T-helper 9 cell (primary cell): ENCODE measurements at places on chromosomes 13 and 19.

DNA sequence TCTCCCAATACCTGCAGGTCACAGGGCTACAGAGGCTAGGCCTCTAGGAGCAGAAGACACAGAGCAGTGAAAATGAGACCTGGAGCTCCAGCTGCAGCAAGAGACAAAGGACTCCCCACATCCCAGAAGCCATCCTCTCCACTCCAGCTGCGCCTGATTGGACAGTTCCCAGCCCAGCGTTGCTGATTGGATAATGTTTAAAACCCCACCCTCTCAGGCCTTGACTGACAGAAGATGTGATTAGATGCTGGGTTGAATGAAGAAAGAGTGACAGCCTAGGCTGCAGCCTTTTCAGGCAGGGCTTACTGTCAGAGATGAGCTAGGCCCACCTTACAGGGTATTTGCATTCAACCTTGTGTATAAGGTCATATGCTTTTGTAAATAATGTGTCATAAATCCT lies 59.4 kb downstream of the ZNF708 start:
- no peak for DNase-seq

DNA sequence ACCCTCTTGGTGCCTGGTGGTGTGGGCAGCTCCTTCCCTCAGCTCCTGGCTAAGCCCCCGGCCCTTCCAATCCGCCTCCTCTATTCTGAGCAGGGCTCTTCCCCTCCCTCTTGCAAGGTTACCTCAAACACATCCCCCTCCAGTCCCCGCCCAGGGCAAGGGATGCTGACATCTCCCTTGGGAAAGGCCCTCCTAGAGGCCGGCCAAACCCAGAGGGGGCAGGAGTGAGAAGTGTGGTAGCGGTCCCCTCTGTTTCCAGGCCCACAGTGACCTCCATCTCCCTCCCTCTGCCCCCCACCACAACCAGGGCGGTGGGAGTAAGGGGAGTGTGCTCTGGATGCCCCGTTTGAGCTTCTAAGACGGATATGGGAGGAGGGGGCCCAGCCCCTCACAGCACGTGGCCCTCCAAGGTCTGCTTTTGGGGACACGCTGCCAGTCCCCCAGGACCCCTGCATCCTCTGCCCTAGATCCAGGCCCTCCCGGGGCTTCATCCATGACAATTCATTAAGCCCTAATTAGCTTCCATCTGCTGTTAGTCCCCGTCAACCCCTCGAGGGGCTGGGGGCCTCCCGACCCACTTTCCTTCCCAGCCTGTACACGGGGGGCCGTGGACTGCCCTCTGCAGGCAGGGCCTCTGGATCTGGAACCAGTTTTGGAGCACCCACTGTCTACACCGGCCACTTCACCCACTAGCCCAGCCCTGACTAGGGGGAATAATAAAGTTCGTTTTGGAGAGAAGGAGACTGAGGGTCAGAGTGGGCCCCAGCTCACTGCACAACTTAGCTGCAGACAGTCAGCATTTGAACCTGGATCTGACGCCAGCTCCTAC lies 2.3 kb downstream of the LINGO3 start:
- no peak for DNase-seq

DNA sequence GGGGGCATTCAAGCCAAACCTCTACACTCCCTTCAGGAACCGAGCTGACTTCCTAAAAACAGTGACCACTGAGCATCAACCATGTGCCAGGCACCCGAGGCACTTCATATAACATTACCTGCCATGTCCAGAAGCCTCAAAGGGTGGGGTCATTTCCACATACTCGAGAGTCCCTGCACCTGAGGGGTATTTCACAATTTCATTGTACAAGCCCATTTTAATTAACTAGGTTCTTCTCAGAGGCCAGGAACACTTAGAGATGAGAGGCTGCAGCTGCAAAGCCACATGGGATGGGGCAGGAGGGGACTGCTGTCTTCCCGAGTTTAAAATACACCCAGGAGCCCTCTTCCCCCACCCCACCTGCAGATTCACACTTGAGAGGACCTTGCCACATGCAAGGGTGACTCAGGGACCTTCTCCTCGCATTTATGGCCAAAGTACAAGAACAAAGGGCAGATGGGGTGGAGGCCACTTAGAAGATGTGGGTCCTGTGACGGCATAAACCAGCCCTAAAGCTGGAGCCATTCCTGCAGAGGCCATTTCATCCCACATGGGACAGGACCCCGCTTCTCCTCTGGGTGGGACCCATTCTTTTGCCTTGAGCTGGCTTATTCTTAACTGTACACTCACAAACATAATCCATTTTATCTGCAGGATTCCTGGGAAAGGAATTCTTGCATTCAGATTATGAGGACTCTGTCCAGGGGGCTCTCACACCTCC lies 43.9 kb downstream of the RAB20 start:
- DNase-seq = no peak

GRCh38 chr13:106417467-106418110 lies 117.9 kb downstream of the EFNB2 start:
- DNase-seq = no peak

GRCh38 chr19:33828266-33829075 lies 31.8 kb downstream of the KCTD15 start:
- no peak for DNase-seq

- no peak for DNase-seq
Measured at GRCh38 chr19:22422211-22422610, at the start of gene ZNF98. ZNF98 (minus strand) TSS chr19:22422346; CDS start chr19:22422224, 122 bp downstream.

GRCh38 chr19:3979674-3980352 lies 5.5 kb downstream of the EEF2 start:
- no peak for DNase-seq

- DNase-seq = no peak
Measured at GRCh38 chr13:39494006-39494405, 109.0 kb downstream of the LHFPL6 start.

GRCh38 chr13:98133946-98134345 lies 8.9 kb upstream of the FARP1 start:
- DNase-seq = no peak

- no peak for DNase-seq
Measured at GRCh38 chr19:10245189-10245939, 6.7 kb upstream of the MRPL4 start.

DNA sequence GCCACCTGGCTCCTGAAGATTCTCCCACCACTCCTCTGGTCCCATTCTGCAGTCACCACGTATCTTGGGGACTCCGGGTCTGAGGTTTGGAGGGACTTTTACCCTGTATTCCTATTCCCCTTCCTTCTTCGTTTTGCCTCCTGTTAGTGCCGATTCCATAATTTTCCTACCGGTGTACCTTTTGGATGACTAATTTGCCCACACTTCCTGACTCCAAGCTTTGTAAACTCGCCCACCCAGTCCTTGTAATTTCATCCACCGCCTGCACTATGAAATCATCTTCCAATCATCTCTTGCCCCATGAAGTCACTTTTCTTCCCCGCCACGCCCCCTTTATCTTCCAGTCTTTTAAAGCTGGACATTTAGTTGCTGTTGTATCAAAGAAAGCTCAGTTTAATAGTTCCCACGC lies 572 bp downstream of the UCHL3 start:
- DNase-seq = no peak

- DNase-seq = no peak
Measured at GRCh38 chr13:39364947-39365468, 238.0 kb downstream of the LHFPL6 start.

DNA sequence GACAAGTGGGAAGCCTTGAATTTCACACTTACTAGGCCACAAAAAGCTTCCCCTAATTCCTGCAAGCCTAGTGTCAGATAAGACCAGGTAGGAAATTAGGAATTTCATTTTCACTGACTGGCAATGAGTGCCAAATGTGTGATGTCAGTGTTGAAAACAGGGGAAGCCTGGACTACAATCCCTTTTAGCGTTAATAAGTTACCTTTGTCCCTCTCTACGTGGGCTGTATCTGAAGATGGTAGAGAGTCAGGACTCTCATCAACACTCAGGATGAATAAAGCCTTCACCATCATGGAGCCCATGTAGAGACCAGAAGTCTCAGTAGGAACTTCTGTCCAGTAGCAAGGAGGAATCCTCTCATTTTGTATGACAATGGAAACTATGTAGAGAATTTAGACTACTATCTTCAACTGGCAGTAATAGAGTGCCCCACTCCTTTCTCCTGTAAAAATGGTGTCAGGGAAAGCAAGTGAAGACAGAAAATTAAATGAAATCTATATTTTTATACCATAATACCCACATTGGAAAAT lies 324.1 kb upstream of the KLHL1 start:
- DNase-seq = no peak

DNA sequence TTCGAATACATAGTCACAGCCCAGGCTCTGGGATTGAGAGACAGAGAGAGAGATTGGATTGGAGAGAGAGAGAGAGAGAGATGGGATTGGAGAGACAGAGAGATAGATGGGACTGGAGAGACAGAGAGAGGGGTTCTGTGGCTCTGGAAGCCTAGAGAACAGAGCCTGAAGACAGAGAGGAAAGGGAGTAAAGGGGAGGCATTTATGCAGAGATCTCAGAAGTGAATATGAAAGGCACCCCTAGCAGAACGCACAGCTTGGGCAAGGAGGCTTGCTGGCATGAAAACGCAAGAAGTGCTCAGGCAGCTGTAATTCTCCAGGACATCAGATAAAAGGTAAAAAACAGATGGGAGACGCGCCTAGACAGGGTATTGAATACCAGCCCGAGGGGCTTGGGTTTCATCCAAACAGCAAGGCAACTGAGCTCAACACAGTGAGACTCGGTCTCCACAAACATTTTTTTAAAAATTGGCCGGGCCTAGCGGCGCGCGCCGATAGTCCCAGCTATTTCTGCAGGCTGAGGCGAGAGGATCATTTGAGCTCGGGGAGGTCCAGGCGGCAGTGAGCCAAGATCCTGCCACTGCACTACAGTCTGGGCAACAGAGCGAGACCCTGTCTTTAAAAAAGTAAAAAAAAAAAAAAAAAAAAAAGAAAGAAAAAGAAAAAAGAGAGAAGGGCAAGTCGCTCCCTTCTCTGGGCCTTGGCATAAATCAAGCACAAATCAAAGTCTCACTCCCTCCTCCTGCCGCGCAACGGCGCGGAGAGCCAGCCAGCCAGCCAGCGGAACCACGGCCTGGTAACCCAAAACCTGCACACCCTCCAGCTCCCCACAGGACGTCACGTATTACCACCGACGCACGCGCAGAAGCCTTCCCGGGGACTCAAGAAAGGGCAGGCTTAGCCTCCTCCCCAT lies 774 bp upstream of the PPP2R1A start:
- no peak for DNase-seq

DNA sequence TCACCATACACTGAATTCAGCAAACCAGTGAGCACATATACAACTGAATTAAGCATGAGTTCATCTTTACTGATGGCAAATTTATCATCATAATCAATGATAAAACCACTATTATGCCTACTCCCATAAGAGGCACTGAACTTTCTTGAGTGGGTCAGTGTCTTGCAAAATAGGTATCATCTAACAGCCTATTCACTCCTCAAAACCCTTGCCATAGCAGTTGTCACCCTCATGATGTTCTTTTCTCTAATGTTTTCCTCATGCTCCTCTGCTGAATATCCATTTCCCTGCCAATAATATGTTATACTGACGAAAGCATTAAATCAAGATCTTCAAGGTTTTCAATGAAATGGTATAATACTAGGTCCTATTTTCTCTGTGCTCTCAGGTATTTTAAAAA lies 5.6 kb downstream of the ARGLU1 start:
- no peak for DNase-seq

- DNase-seq = no peak
Measured at GRCh38 chr19:13057147-13057572, 45.5 kb downstream of the LYL1 start.

- no peak for DNase-seq
Measured at GRCh38 chr19:15010501-15011300, 31.0 kb upstream of the SLC1A6 start.

DNA sequence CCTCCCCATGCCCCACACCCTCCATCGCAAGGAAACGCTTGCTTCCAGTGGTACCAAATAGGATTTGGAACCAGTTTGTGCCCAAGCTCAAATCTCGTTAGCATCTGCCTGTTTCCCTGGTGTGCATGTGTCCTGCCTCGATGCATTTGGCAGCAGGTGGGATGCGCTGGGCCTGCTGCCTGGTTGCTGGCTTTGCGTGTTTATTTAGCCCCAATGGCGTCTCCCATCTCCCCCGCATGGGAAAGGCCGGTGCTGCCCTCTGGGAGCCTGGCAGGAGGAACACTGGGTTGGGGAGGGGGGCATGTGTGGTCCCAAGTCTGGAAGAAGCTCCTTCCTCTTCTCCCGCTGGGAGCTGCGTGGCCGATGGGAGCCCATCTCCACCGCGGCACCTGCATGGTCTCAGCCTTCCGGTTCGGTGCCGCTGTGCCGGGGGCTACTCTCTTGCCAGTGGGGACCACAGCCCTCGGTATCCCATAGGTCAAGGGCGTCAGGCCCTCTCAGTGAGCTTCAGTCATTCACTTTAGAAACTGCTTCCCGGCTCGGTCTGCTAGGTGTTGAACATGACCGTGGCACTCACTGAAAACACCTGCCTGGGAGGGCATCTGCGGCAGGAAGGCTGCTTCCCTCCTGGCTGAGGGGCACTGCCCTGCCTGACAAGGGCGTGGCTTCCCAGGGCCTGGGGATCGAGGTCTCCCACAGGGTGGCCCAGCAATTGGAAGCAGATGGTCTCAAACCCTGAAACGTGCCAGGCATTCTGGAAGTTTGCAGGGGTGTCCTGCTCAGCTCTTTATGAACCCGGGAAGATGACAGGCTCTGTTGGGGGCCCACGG lies 11.8 kb upstream of the F7 start:
- DNase-seq = no peak

DNA sequence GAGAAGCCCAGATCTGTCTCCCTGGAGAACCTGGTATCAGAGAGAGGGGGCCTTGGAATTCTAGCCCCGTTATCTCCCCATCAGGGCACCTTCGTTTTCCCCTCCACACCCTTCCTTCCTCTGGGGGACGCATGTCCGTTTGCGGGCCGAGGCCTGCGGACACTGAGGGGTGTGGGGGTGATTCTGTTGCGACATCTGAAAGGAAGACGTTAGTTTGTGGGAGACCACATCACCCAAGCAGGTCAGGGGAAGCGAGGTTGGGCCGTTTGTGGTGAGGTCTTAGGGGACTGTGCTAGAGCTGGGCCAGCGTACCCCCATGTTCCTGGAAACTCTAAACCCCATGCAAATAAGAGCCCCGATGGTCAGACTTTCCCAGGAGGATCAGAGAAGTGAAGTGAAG lies 3.7 kb upstream of the HSH2D start:
- DNase-seq = no peak

GRCh38 chr19:720345-721160 lies 11.8 kb downstream of the PALM start:
- DNase-seq = no peak

GRCh38 chr19:55256562-55257460 lies 2.0 kb downstream of the PPP6R1 start:
- no peak for DNase-seq

DNA sequence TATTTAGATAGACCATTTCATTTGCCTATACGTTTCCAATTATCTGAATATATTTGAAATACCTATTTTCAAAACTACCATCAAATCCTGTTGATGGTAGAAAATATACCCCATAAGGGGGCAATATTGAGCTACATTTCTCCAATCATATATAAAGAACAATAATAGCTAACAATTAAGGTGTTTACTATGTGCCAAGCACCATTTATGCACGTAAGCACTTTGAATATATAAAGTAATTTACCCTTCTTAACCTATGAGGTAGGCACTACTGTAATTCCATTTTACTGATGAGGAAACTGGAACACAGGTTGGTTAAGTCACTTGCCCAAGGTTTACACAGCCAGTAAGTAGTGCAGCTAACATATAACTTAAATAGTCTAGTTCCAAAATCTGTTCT lies 79.2 kb downstream of the UBL3 start:
- no peak for DNase-seq

GRCh38 chr13:25691654-25692053 lies 319.9 kb downstream of the ATP8A2 start:
- DNase-seq = no peak
